ENCODE measurements at places on chromosomes 5 and 9. TPM values are rescaled to one million over a fixed set of nuclear protein-coding genes. Genes with fewer than 3 reads are reported as not detected.

Gene MAMDC2
- total RNA-seq = 0.85 TPM

Gene KCTD16
- 0.49 TPM for total RNA-seq

Gene SIT1
- not detected for total RNA-seq

GRCh38 chr5:121144764-121145163, 680.7 kb downstream of the PRR16 start:
- peak; percentile 68 for DNase-seq
- no peak overlapping the region for H3K27ac ChIP-seq
- H3K4me1 ChIP-seq = peaks cover 2% of the 10 kb centered on the region
- H3K4me3 ChIP-seq = no peak overlapping the region
- H3K36me3 ChIP-seq = no peaks in the 10 kb centered on the region

DNA sequence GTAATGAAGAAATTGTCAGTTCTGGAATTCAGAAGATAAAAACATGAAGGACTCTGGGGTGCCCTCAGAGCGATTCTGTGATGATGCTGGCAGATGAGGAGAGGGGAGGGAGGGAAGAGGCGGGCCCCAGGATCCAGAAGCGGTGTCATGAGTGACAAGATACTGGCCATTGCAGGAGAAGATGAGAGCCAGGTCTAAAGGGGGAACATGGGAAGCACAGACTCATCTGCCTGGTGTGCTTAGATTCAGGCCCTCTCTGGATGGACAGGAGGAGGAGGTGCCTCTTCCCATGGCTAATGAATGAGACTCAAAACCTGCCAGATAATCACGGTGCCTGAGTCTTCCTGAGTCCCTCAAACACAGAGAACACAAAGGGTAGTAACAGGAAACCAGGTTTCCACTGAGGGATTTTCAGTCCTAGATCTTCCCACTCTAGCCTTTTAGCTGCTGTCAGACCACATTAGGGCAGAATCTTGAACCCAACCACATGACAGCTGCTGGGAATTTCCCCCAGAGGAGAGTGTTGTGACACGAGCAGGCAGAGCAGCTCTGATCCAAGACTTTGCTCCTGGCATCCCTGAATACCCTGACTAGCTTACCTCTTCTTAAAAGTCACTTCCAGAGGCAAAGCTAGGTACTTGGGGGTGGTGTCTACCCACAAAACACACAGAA, 28.2 kb upstream of the HSPA9 start:
- DNase-seq = no peak
- no peak overlapping the region for H3K27ac ChIP-seq
- peaks cover 7% of the 10 kb centered on the region for H3K4me1 ChIP-seq
- H3K36me3 ChIP-seq = no peaks in the 10 kb centered on the region
- H3K27me3 ChIP-seq = peaks cover 7% of the 10 kb centered on the region
- no peak overlapping the region for H3K4me3 ChIP-seq

DNA sequence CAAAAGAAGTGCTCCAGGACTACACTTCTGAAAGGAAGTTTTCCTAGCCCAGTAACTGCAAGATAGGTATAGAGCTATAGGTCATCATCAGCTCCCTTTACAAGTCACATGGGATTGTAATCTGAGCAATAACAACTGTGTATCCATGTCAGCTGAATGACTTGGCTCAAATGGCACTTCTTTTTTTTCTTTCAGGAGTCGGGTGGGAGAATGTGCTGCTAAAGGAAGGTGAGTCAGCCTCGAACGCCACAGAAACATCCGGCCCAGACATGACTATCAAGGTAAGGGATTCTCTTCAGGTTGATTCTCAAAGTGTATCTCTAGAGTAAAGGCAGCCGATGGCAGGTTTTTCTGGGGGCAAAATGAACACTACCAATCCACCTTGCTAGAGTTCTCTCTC, 192.2 kb downstream of the C9orf152 start:
- peak overlapping the region; percentile 100 for H3K27ac ChIP-seq
- peak; percentile 95 for DNase-seq
- no peak overlapping the region for H3K4me3 ChIP-seq
- peaks cover 28% of the 10 kb centered on the region for H3K4me1 ChIP-seq
- H3K27me3 ChIP-seq = no peaks in the 10 kb centered on the region

- H3K4me3 ChIP-seq = no peak overlapping the region
- no peaks in the 10 kb centered on the region for H3K36me3 ChIP-seq
- peaks cover 21% of the 10 kb centered on the region for H3K4me1 ChIP-seq
- no peak for DNase-seq
- H3K27me3 ChIP-seq = no peaks in the 10 kb centered on the region
These were observed 6.2 kb downstream of the ANGPTL2 start for GRCh38 chr9:127116088-127116726.

- DNase-seq = no peak
- H3K4me1 ChIP-seq = peaks cover 13% of the 10 kb centered on the region
- H3K4me3 ChIP-seq = no peak overlapping the region
- no peaks in the 10 kb centered on the region for H3K36me3 ChIP-seq
- H3K27ac ChIP-seq = no peak overlapping the region
These were observed 940.7 kb downstream of the NR2F1-AS1 start for GRCh38 chr5:92640340-92640739.

DNA sequence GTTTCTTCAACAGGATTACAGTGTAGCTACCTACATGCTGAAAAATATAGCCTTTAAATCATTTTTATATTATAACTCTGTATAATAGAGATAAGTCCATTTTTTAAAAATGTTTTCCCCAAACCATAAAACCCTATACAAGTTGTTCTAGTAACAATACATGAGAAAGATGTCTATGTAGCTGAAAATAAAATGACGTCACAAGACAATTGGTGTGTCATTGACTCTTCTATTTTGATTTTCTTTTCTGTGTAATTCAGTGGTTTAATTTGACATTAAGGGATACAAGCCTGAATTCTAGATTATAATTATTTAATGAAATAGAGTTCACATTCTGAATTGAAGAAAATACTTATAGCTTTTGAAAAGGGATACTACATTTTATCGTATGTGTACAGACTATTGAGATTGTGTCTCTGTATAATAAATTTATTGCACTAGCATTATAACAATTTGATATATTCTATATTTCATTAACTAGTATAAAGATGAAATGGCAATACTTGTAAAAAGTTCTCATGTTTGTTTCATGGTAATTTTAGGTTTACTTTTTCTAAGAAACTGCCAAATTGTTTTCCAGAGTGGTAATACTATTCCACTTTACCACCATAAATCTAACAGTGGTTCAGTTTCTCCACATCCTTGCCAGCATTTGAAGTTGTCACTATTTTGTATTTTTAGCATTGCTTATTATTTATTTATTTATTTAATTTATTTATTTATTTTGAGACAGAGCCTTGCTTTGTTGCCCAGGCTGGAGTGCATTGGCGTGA, 18.7 kb downstream of the ANXA1 start:
- no peaks in the 10 kb centered on the region for H3K27me3 ChIP-seq
- H3K4me1 ChIP-seq = no peaks in the 10 kb centered on the region
- peaks cover 13% of the 10 kb centered on the region for H3K36me3 ChIP-seq
- DNase-seq = no peak
- H3K27ac ChIP-seq = no peak overlapping the region
- no peak overlapping the region for H3K4me3 ChIP-seq

- H3K27me3 ChIP-seq = no peaks in the 10 kb centered on the region
- no peaks in the 10 kb centered on the region for H3K4me1 ChIP-seq
- no peak overlapping the region for H3K4me3 ChIP-seq
- H3K36me3 ChIP-seq = no peaks in the 10 kb centered on the region
These were observed 37.8 kb upstream of the RNF20 start for GRCh38 chr9:101495810-101496209.

- H3K27me3 ChIP-seq = peaks cover 5% of the 10 kb centered on the region
- no peaks in the 10 kb centered on the region for H3K4me1 ChIP-seq
- no peak overlapping the region for H3K27ac ChIP-seq
- no peaks in the 10 kb centered on the region for H3K36me3 ChIP-seq
These were observed 118.3 kb downstream of the SLC1A3 start for GRCh38 chr5:36724467-36725332.

GRCh38 chr5:59040024-59040803, 457.3 kb downstream of the RAB3C start:
- H3K36me3 ChIP-seq = no peaks in the 10 kb centered on the region
- peaks cover 40% of the 10 kb centered on the region for H3K4me1 ChIP-seq
- H3K4me3 ChIP-seq = peak overlapping the region; percentile 60
- H3K27ac ChIP-seq = no peak overlapping the region

All from endothelial cell of umbilical vein (primary cell).